Mesendoderm (in vitro differentiated cells): ENCODE measurements at places on chromosomes 11 and 22.

DNA sequence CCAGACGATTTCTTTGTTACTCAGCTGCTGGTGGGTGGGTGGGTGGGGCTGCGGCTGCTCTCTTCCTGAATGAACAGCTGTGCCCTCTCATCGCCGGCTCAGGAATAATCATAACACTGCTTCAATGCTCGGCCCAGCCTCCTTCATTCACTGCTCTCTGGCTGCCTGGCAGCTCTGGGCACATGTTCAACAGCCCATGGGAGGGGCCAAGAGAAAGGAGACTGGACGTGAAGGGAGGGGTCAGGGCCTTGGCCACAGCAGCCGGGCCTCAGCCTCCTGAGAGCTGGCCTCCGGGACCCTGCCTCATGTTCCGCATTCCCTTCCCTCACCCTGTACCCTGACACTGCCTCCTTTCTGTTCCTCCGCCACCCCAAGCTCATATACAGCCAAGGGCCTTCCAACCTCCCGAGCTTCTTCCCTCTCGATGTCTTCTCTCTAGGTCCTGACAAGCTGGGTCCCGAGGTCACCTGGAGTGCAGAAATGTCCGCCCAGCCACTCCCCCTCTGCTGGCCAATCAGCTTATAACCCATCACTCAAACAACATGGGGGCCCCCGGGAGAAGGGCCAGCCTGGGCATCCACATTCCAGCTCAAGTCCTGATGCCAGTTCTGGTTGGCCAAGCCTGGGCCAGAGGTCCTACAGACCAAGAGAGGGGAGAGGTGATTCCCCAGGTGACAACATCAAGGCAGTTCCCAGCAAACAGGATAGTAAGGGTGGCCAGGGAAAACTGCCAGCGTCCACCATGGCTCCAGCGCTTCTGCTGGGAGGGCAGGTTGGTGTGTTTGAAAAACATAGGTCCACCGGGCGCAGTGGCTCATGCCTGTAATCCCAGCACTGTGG lies 3.2 kb upstream of the CSDC2 start:
- no peak for DNase-seq

- no peak for DNase-seq
Observed at GRCh38 chr11:129226207-129226798, 34.2 kb upstream of the ARHGAP32 start.

GRCh38 chr22:32378707-32379272 lies 21.1 kb downstream of the RFPL3 start:
- peak; percentile 80 for DNase-seq

GRCh38 chr11:124670732-124671131 lies 2.8 kb downstream of the SIAE start:
- no peak for DNase-seq

DNA sequence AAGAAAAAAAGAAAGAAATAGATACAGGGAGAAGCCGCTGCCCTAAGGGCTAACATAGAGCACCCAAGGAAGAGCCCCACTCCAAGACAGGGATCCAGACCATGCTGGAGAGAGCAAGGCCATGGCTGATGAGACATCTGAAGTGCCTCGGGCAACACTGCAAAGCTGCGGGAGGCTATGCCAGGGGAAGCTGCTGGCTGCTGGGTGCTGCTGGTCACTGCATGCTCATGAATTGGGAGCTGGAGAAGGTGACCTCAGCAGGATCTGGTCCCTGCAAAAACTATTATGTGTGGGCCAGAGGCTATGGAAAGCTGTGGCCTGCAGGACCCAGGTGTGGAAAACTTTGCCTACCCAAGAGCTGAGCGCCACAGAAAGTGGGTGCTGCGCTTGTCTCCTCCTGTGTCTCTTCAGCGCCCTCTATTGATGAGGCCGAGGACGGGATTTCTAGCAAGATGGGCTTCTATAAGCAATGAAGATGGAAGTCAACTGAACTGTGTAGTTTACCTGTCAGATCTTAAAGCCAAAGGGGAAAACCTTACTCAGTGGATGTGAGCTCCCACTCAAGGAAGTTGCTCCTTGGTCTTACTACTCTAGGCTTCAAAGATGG lies 17.3 kb upstream of the SLC29A2 start:
- DNase-seq = peak; percentile 86

DNA sequence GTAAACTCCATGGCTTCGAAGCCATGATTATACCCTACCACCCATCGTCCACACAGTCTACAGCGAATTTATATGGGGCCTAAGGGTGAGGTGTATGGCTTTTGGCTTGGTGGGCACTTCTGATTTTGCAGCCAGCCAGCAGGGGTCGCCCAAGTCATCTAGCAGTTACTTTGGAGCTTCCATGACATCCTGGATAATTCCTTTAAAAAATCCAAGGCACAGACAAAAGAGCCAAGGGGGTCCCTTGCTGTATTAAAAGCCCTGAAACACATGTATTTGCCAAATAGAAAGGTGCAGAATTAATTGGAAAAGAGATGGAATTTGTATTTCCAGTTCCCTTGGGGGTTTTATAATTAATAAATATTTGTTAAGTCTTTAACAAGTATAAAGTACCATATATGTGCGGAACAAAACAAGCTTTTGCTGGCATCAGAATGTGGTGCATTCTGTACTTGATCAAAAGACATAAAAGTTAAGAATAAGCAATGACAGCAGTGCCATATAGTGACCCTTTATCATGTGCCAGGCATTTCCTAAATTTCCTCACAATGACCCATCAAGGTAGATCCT lies 132.8 kb upstream of the PITPNB start:
- peak; percentile 72 for DNase-seq

DNA sequence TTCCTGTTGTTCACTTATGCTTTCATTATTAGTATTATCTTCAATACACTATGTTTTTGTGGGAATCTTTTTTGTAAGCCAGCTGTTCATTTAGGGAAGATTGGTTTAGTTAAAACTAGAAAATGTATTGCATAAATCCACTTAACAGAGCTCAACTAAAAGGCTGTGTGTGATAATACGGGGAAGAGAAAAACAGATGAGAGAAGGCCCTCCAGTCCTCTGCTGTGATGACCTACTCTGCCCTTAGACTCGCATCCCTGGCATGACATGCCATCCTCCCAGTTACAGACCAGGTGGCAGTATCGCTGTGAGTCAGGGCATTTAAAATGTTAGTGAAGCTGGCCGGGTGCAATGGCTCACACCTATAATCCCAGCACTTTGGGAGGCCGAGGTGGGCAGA lies 173.4 kb upstream of the TTC12 start:
- DNase-seq = no peak
